ENCODE measurements at places on chromosomes 7 and 10. TPM values are rescaled to one million over a fixed set of nuclear protein-coding genes. Genes with fewer than 3 reads are reported as not detected.

TAC1 gene
- total RNA-seq: not detected

PGAM2 gene
- total RNA-seq: not detected

STOX1 gene
- 0.18 TPM for total RNA-seq

AKR1C2 gene
- total RNA-seq: 0.36 TPM

- peak; percentile 43 for DNase-seq
Observed at GRCh38 chr7:42677751-42678699, 233.8 kb downstream of the C7orf25 start.

DNA sequence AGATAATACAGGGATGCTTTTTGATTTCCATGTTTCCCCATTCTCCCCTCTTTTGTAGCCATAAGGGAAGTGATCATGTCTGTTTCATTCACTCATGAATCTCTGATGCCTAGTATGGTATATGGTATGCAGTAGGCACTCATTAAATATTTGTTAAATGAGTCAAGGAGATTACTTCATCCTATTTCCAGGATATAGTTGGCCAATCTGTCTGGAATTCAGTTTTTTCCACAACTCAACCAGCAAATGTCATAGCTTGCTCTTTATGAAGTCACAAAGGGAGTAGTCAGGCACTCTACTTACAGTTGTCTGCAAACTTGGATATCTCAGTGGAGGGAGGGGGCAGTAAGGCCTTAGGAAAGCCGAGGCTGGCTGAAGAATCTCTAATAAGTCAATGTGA lies 853.6 kb downstream of the LRMDA start:
- peak; percentile 88 for DNase-seq

GRCh38 chr7:494259-494687 lies 25.4 kb downstream of the PDGFA start:
- DNase-seq: no peak

GRCh38 chr10:97888641-97889262 lies 39.1 kb downstream of the GOLGA7B start:
- DNase-seq: peak; percentile 7

ZNF425 gene
- 2.8 TPM for total RNA-seq

TMEM176B gene
- total RNA-seq: not detected

ADAM8 gene
- total RNA-seq: under 0.01 TPM
